ENCODE measurements at places on chromosomes 11 and 22. TPM values are rescaled to one million over a fixed set of nuclear protein-coding genes. Genes with fewer than 3 reads are reported as not detected.

GRAP2 gene
- 0.90 TPM for total RNA-seq

PATE2 gene
- not detected for total RNA-seq

GRCh38 chr22:39238966-39239505 is 5.7 kb downstream of the PDGFB start:
- H3K4me3 ChIP-seq = no peak overlapping the region
- no peak overlapping the region for H3K27ac ChIP-seq
- no peak for DNase-seq
- H3K4me1 ChIP-seq = peaks cover 3% of the 10 kb centered on the region
- peaks cover 12% of the 10 kb centered on the region for H3K27me3 ChIP-seq

- no peak overlapping the region for H3K4me3 ChIP-seq
- H3K36me3 ChIP-seq = no peaks in the 10 kb centered on the region
- peaks cover 11% of the 10 kb centered on the region for H3K4me1 ChIP-seq
- H3K27me3 ChIP-seq = no peaks in the 10 kb centered on the region
Observed at GRCh38 chr11:82639251-82639650, 94.4 kb downstream of the FAM181B start.

DNA sequence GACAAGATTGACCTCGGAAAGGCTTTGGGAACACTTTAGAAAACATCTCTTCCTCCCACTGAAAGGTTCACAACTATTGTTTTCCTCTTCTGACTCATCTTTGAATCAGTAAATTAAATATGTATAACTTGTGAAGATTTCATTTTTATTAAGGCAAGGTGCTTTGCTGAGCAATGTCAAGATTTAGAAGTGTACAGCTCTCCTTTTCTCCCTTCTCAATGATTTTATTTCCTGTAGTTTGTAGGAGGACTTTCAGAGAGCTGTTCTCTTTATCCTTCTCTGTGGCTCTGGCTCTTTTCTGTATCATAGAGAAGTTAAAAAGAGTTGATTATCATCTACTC is 594.2 kb downstream of the METTL15 start:
- H3K27ac ChIP-seq = no peak overlapping the region
- no peaks in the 10 kb centered on the region for H3K27me3 ChIP-seq
- DNase-seq = no peak
- H3K4me1 ChIP-seq = no peaks in the 10 kb centered on the region

DNA sequence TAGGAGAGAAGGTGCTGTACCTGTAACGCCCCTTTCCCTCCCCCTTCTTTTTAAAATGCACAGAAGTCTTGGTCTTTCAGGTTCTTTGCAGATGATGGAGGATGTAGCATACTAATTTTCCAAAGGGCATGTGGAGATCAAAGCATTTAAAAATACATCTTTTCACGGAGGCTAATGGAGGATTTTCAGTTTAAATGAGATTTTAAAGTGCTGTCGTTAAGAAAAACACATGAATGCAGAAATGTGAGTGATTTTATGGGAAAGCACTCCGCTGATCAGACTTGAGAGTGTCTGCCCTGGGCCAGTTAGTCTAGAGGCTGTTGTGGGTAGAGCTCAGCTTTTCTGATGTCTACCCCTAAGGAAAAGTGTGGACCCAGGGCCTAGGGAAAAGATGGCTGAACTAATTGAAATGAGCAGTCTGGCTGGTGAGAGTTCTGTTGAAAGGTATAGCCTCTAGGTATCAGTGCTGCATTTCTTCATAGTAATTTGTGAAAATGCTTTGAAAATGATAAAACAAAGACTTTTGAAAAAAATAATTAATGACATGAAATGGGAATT is 2.5 kb downstream of the AMOTL1 start:
- peaks cover 16% of the 10 kb centered on the region for H3K36me3 ChIP-seq
- H3K4me3 ChIP-seq = peak overlapping the region; percentile 96
- H3K4me1 ChIP-seq = peaks cover 16% of the 10 kb centered on the region
- no peak overlapping the region for H3K27ac ChIP-seq
- no peak for DNase-seq

DNA sequence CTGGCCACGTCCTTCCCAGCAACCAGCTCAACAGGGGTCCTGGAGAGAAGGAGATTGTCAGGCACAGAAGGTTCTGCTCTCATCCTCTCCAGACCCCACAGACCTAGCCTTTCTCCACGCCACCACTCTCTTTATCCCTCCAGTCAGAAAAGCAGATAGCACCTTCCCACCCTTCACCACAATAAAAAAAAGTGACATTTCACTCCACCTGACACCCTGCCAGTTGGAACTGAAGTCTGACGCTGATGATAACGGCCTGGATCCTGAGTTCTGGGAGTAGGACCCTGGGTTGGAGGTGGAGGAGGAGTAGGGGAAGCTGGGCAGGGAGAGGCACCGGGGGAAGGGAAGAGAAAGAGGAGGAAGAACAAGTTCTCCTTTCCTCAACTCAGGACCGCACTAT is 127.5 kb upstream of the ANO1 start:
- DNase-seq = peak; percentile 35
- no peak overlapping the region for H3K27ac ChIP-seq
- H3K4me3 ChIP-seq = no peak overlapping the region
- peaks cover 4% of the 10 kb centered on the region for H3K4me1 ChIP-seq

C11orf86 gene
- total RNA-seq = not detected

DNA sequence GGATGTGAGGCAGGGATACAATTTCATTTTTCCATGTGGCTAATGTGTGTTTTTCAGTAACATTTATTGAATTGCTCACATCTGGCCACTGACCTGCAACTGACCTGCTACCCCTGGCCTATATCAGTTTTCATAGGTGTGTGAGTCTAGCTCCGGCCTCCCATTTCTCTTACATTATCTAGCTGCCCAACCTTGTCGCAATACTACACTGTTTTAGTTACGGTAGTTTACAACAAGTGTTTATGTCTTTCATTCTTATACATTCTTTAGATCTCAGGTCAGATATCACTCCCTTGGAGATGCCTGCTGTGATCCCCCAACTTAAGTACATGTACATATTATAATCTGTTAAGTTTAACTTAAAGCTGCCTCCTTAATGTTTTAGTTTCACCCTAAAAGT is 2.3 kb upstream of the CYB5R2 start:
- no peaks in the 10 kb centered on the region for H3K27me3 ChIP-seq
- DNase-seq = no peak

DNA sequence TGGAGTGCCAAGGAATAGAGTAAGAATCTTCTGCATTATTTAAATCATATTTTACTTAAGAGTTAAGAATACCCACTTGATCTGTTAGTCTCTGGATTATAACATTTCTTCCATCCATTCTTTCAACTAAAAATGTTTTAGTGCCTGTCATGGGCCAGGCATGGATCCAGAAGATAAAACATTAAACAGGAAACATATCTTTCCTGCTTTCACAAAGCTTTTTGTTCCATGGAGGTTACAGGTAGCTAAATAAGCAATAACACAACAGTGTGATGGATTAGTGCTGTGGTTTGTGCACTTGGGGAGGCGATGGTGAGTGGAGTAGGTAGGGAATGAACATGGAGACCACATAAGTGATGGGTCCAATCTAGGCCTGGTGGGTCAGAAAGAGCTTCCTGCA is 258.5 kb downstream of the DDX10 start:
- H3K27me3 ChIP-seq = no peaks in the 10 kb centered on the region
- no peak for DNase-seq

GRCh38 chr11:133937015-133937414 is 19.8 kb downstream of the IGSF9B start:
- no peaks in the 10 kb centered on the region for H3K4me1 ChIP-seq
- no peak for DNase-seq
- no peaks in the 10 kb centered on the region for H3K27me3 ChIP-seq
- H3K36me3 ChIP-seq = no peaks in the 10 kb centered on the region
- H3K27ac ChIP-seq = no peak overlapping the region
- H3K4me3 ChIP-seq = no peak overlapping the region

TPCN2 gene
- 27.9 TPM for total RNA-seq

GRCh38 chr22:47201186-47201995 is 438.9 kb downstream of the TBC1D22A start:
- H3K4me1 ChIP-seq = no peaks in the 10 kb centered on the region
- no peaks in the 10 kb centered on the region for H3K36me3 ChIP-seq
- H3K27me3 ChIP-seq = no peaks in the 10 kb centered on the region
- no peak overlapping the region for H3K4me3 ChIP-seq

ANKK1 gene
- not detected for total RNA-seq

- H3K36me3 ChIP-seq = no peaks in the 10 kb centered on the region
- no peak overlapping the region for H3K27ac ChIP-seq
- H3K27me3 ChIP-seq = no peaks in the 10 kb centered on the region
- no peaks in the 10 kb centered on the region for H3K4me1 ChIP-seq
- no peak for DNase-seq
Observed at GRCh38 chr11:60785806-60786361, 751 bp downstream of the MS4A10 start.

MB gene
- total RNA-seq = 1.7 TPM

DNA sequence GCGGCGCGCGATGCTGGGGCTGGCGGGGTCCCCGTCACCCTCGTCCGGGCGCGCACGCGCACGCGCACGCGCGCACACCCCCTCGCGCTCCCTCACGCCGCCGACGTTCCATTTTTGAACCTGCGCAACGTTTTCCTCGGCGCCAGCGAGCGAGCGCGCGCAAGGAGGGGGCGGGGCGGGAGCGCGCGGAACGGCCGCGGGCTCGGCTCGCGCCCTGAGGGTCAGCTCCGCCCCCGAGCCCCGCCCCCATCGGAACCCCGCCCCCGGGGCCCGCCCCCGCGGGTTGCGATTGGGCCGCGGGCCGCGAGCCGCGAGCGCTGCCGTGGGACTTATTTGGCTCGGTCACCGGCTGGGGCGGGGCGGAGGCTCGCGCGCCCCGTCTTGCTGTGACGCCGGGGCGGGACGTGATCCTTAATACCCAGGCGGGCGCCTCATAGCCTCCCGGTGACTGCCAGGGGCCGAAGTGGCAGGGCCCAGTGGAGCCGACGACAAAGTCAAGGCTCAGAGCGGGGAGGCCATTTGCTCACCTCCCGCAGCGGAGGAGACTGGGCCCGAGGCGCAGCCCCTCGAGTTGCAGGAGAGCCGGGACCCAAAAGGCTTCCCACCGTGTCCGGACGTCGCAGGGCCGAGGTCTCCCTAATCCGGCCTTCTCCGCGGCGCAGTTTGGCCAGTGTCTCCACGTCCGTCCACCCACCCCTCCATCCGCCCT is at the start of gene CBX7:
Gene CBX7, minus strand, starts transcription at position 170 of the 709 bp plus-strand sequence. CDS start 236 bp downstream, outside the sequence.
- no peak within 1 kb of the TSS for H3K27ac ChIP-seq
- peaks cover 25% of the 10 kb centered on the region for H3K27me3 ChIP-seq
- peaks cover 10% of the 10 kb centered on the region for H3K4me1 ChIP-seq

DNA sequence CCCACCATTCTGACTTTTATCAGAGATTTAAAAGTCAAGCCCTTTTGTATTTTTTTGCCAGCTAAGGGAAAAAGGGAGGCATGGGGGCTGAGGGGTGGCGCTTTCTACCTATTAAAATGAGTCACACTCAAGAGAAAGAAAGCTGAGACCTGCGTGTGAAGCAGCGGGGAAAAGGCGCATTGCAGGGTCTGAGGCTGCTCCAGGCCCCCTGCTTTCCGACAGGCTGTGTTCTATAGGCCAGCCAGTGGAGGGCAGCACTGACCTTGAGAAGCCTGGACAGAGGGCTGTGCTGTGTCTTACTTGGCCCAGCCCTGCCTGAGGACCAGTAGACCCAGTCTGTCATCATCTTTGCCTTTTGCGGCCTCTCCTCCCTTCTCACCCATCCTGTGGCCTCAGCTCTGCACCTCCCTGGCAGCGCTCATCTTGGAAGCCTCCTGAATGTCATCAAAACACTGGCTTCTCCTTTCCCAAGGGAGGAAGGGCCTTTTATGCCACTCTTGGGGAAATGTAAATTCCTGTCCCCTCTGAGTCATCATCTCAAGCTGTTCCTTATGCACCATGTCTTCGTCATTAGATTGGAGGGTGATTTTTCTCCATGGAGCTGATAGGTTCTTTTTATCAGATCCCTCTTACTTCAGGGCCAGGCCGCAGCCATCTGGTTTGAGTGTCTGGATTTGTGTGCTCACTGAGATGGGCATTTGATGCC is 12.6 kb upstream of the MAPK8IP1 start:
- H3K4me3 ChIP-seq = no peak overlapping the region
- H3K4me1 ChIP-seq = peaks cover 5% of the 10 kb centered on the region
- H3K27ac ChIP-seq = no peak overlapping the region
- peaks cover 61% of the 10 kb centered on the region for H3K36me3 ChIP-seq

GRCh38 chr11:73508243-73509176 is 89.4 kb downstream of the FAM168A start:
- H3K27ac ChIP-seq = no peak overlapping the region
- H3K4me3 ChIP-seq = no peak overlapping the region
- H3K27me3 ChIP-seq = no peaks in the 10 kb centered on the region
- no peaks in the 10 kb centered on the region for H3K36me3 ChIP-seq
- no peak for DNase-seq
- H3K4me1 ChIP-seq = no peaks in the 10 kb centered on the region

DNA sequence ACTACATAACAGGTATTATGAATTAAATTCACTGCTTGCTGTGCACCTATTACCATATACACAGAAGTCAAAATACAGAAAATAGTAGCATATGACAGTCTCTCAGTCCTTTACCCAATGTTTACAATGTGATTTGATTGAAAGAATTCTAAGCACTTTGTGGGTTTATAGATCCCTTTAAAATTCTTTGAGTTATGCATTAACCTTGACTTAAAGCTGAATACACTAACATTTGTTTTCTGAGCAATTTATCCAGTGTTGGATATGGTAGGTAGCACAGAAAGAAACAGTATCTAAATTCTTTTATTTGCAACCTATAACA is 230.8 kb upstream of the DDI1 start:
- H3K36me3 ChIP-seq = no peaks in the 10 kb centered on the region
- H3K4me3 ChIP-seq = no peak overlapping the region
- peaks cover 5% of the 10 kb centered on the region for H3K27me3 ChIP-seq
- peaks cover 12% of the 10 kb centered on the region for H3K4me1 ChIP-seq
- no peak for DNase-seq

IRAG1 gene
- total RNA-seq = 4.2 TPM

DEFB131B gene
- not detected for total RNA-seq

PRPF19 gene
- total RNA-seq = 109 TPM

DNA sequence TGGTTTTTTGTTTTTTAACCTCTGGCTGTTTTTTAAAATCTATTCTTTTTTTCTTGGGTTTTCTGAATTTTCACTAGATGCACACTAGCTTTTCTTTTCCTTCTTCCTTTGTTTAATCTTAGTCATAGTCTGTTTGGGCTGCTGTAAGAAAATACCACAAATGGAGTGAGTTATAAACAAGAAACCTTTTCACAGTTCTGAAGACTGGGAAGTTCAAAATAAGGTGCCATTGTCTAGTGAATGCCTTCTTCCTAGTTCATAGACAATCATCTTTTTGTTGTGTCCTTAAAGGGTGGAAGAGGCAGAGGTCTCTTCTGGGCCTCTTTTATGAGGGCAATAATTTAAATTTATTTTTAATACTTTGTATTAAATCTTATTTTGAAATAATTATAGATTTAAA is 532.9 kb upstream of the ANO5 start:
- no peaks in the 10 kb centered on the region for H3K36me3 ChIP-seq
- no peaks in the 10 kb centered on the region for H3K4me1 ChIP-seq
- H3K27ac ChIP-seq = no peak overlapping the region
- H3K4me3 ChIP-seq = no peak overlapping the region

Measured in endodermal cell (in vitro differentiated cells).